ENCODE measurements at places on chromosomes 7 and 10.
A peak's percentile ranks its signal among the peaks of the same experiment; 100 is the strongest.

- peak; percentile 78 for DNase-seq
These were observed 109.4 kb downstream of the ABLIM1 start for GRCh38 chr10:114548662-114549061.

GRCh38 chr7:74617180-74617744 is 40.3 kb upstream of the GTF2I start:
- peak; percentile 28 for DNase-seq

DNA sequence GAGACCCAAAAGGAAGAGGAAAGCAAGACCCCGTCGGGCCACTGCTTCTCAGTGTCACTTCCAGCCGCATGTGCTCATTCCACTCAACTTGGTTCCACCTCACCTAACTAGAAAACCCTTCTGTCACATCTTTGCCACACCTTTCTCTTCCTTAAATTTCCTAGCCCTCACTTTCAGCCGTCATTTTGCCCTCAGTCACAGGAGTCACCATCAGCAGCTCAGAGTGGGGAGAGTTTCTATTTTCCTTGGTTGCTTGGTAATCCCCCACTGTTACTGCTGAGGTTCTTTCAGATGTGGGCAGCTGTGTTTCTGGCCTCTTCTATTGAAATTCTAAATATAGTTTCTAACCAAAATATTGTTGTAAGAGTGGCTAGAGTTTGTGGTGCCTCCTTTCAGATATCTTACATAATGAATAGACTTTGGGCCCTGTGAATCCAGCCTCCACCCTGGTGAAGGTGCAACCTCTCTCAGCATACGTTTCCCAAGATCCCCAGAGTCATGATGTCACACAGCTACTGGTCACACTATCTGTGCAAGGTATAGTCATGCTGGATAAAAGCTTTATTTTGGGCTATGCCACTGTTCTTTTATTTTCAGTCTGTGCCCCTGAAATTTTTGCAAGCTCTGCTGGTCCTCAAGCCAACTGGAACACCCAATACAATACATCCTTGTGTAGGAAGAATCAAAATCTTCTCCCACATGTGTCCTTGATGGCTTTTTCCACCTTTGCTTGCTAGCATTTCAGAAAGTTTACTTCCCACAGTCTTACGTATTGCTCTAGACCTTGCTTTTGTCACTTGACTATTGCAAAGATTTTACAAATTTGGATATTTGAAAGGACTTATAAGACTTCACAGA is 9.2 kb downstream of the AGBL3 start:
- DNase-seq = no peak

DNA sequence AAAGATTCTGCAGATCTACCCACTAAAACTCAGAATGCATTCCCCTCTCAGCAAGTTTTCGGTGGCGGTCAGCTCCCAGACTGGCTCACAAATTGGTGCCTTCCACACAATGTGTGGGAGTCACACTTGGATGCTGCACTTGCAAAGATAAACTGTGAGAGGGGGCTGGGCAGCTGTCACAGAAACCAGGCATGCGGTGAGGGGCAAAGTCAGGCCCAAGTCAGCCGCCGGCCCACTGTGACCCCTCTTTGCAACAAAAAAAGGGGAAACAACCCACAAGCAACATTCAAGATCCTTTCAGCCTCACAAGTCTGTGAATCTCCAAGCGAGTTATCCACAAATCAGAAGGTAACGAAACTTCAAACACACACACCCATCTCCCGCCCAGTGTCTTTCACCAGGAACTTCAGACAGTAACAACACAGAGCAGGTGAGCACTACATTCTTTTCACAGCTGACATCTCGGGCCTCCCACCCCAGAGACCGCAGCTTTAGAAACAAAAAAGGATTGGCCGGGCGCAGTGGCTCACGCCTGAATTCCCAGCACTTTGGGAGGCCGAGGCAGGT is 32.0 kb downstream of the SNX8 start:
- no peak for DNase-seq

GRCh38 chr7:125061-125475 is 67.3 kb upstream of the FAM20C start:
- no peak for DNase-seq

DNA sequence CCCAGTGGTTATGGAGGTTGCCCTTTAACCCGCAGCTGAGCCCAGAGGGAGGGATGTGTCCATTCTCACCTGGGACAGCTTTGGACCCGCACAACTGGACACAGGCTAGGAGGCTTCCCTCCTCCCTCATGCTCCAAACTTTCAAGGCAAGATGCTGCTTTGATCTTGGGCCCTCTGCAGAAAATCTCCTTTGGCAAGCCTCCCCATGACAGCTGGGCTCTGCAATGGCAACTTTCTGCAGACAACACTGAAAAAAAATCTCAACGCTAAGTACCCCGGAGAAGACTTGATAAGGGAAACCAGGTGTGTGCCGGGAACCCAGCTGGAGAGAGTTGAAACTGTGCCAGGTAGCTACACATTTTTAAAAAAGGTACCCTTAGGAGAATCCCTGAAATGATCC is 610.1 kb downstream of the LRMDA start:
- DNase-seq = no peak

GRCh38 chr7:12731214-12731656 is 43.8 kb downstream of the ARL4A start:
- DNase-seq = peak; percentile 72

DNA sequence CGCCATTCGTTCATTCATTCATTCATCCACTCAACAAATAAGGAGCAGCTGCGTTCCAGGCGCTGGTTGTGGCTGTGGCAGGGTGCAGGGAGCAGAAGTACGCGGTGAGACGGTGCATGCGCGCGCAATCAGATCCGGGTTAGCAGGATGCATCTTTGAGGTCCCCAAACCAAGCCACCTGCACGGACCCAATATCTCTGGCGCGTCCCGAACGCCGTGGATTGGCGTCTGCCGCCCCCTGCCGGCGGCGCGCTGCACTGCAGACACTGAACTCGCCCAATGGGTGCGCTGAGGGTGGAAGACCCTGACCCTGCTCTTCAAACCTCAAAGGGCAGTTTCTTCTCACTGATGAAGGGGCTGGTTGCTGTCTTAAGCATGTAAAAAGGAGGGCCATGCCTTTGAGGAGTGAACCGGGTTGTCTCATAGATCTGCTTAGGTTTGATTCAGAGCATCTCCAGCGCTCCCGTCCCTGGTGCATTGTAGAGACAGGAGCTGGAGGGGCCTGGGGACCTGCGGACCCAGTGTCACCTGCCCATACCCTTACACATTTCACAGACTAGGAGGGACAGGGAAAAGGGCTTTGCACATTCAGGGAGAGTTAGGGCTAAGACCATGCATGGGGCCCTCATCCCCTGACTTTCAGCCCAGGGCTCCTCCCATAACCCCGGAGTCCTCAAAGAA is 102.5 kb downstream of the RAMP3 start:
- peak; percentile 63 for DNase-seq

- DNase-seq = peak; percentile 34
These were observed 70.4 kb downstream of the VTI1A start for GRCh38 chr10:112517451-112517862.

DNA sequence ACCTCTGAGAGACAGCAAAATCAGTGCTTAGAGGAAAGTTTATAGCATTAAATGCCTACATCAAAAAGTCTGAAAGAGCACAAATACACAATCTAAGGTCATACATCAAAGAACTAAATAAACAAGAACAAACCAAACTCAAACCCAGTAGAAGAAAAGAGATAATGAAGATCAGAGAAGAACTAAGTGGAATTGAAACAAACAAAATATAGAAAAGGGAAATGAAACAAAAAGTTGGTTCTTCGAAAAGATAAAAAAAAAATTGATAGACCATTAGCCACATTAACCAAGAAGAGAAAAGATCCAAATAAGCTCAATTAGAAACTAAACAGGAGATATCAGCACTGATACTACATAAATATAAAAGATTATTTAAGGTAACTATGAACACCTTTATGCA is 280.0 kb upstream of the NRG3 start:
- no peak for DNase-seq

GRCh38 chr10:49740346-49741107 is 21.6 kb downstream of the OGDHL start:
- DNase-seq = no peak

DNA sequence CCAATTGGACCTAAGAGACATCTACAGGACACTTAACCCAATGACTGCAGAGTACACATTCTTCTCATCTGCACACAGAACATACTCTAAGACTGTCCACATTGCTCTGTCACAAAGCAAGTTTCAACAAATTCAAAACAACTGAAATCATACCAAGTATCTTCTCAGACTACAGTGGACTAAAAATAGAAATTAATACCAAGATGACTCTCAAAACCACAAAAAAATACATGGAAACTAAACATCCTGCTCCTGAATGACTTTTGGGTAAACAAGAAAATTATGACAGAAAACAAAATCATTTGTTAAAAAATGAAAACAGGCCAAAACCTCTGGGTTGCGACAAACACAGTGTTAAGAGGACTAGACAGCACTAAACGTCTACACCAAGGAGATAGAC is 24.5 kb downstream of the SNX13 start:
- no peak for DNase-seq

DNA sequence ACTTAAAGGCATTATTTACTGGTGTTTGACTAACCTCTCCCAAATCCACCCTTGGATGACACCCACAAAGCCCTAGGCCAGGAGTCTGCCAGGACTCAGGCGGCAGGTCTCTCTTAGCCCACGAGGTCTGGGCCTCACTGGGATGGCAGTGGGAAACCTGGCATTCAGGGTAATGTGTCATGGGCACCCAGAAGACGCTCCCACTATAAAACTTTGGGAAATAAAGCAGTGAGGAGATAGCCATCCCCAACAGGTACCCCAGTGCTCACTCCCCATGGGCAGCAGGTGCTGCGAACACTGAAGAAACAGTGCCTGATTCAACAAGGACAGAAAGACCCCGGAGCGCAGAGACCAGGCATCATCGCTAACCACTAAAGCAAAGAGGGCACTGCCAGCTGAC is 14.4 kb upstream of the PTPRN2 start:
- DNase-seq = no peak

DNA sequence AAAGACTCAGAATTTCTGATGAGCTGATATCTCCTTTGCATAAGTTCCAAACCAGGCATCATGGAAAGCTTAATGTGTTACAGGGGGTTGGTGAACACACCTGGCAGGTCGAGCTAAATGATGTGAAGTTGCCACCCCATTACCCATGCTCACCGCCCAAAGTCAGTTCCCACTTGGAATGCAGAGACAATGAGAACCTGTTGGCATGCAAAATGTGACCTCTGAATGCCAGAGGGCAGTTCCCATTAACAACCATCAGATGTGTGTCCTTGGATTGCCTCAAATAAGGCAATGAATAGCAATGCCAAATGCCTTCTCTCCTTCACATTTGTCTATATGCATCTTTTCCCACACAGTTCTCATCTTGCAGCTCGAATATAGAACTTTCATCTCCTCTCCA is 190.7 kb downstream of the CDCA7L start:
- DNase-seq = no peak

- no peak for DNase-seq
These were observed 193.5 kb downstream of the AUTS2 start for GRCh38 chr7:69791739-69792138.

GRCh38 chr7:47782022-47782421 is 166.2 kb downstream of the PKD1L1 start:
- DNase-seq = no peak

GRCh38 chr10:17348501-17349349 is 105.7 kb downstream of the ST8SIA6 start:
- peak; percentile 64 for DNase-seq

- no peak for DNase-seq
These were observed 90.1 kb downstream of the ZNF33B start for GRCh38 chr10:42548254-42548653.

- no peak for DNase-seq
These were observed 177.7 kb upstream of the PRSS1 start for GRCh38 chr7:142571581-142571980.

Measured in dermis blood vessel endothelial cell (primary cell).